ENCODE measurements at places on chromosomes 6 and 20. TPM values are rescaled to one million over a fixed set of nuclear protein-coding genes. Genes with fewer than 3 reads are reported as not detected.

TSPYL1 gene
- total RNA-seq: 159 TPM

FOXO3 gene
- total RNA-seq: 144 TPM

- DNase-seq: peak; percentile 43
These were observed 2.1 kb upstream of the TMEM151B start for GRCh38 chr6:44268095-44268628.

DNA sequence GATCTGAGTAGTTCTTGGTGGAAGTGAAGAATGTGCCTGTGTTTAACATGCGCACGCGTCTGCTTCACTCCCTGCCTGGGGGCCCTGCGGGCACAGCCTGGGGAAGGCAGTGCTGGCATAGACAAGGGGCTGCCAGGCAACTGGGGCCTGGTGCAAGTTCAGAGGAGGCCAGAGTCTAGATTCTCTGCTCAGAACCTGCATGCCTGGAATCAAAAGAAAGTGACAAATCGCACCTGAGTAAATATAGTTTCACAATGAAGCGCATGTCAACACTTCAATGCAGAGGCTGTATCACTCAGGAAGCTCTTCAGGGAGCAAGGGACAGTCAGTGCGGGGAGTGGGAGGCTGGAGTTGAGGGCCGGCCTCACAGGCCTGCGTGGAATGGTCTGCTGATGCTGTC lies 24.2 kb upstream of the PPP1R14C start:
- DNase-seq: peak; percentile 39

DNA sequence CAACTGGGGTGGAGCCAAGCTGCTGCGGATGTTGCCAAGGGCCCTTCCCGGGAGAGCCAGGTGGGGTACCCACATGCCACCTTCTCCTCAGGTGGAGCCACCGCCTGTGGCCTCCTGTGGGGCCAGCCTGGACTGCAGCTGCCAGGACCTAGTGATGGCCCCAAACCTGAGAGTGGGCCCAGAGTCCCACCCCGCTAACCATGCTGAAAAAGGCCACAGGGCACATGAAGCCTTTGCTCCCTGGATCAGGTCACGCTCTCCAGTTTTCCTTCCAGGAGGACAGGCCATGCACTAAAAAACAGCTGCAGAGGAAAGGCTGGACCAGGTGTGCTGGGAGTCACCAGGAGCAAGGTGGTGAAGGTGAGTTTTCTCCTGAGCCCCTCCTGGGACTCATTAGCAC lies 73.9 kb upstream of the SLC22A16 start:
- DNase-seq: no peak

GRCh38 chr6:16109659-16110305 lies 19.1 kb upstream of the MYLIP start:
- DNase-seq: no peak

Measured in prostate gland (tissue), 2 donors.